A549 treated with ZK216348 at 1 μM for 4 hours (cell line): ENCODE measurements at places on chromosomes 4 and X. TPM values are rescaled to one million over a fixed set of nuclear protein-coding genes. Genes with fewer than 3 reads are reported as not detected.

Gene LRAT
- 0.11 TPM in 1 of 5 replicates, not detected in the others for total RNA-seq

Gene TMEM271
- total RNA-seq = not detected in 5 replicates

Gene MUC7
- total RNA-seq = not detected in 5 replicates

Gene DDIT4L
- total RNA-seq = 0.32 to 0.57 TPM (median 0.35 TPM) in 5 replicates

Gene ARHGAP4
- 0.98 to 2.9 TPM (median 2.2 TPM) in 5 replicates for total RNA-seq

Gene CXCL13
- total RNA-seq = not detected in 5 replicates

Gene CSAG2
- total RNA-seq = not detected in 5 replicates
